Activated naive CD4-positive, alpha-beta T cell treated with anti-CD3 and anti-CD28 coated beads, Interleukin-2, amount 10 ng/mL, durations not matched to agents 7 days and 5 days (primary cell): ENCODE measurements at places on chromosomes 5 and 9.
A peak's percentile ranks its signal among the peaks of the same experiment; 100 is the strongest.

DNA sequence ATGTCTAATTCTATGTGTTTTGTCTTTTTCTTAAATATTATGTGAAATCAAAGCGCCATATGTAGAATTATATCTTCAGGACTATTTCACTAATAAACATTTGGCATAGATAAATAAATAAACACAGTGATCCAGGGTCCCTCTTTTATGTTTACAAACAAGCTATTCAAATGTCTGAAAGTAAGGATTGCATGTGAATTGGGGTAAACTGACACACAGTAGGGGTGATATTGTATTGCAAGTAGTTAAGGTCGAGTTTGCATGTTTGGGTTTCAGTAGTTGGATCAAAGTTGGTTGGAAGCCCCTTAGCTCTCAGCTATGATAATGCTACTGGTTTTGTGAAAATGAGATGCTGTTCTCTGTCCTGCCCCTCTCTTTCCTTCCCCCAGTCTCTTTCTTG, 11.4 kb downstream of the ISL1 start:
- no peak for DNase-seq
- H3K36me3 ChIP-seq = no peaks in the 10 kb centered on the region
- no peaks in the 10 kb centered on the region for H3K4me1 ChIP-seq
- H3K27ac ChIP-seq = no peak overlapping the region

GRCh38 chr9:130995086-130996011, 13.6 kb upstream of the LAMC3 start:
- H3K27me3 ChIP-seq = peaks cover 20% of the 10 kb centered on the region
- H3K36me3 ChIP-seq = no peaks in the 10 kb centered on the region
- no peaks in the 10 kb centered on the region for H3K4me1 ChIP-seq
- no peak for DNase-seq
- no peak overlapping the region for H3K27ac ChIP-seq

DNA sequence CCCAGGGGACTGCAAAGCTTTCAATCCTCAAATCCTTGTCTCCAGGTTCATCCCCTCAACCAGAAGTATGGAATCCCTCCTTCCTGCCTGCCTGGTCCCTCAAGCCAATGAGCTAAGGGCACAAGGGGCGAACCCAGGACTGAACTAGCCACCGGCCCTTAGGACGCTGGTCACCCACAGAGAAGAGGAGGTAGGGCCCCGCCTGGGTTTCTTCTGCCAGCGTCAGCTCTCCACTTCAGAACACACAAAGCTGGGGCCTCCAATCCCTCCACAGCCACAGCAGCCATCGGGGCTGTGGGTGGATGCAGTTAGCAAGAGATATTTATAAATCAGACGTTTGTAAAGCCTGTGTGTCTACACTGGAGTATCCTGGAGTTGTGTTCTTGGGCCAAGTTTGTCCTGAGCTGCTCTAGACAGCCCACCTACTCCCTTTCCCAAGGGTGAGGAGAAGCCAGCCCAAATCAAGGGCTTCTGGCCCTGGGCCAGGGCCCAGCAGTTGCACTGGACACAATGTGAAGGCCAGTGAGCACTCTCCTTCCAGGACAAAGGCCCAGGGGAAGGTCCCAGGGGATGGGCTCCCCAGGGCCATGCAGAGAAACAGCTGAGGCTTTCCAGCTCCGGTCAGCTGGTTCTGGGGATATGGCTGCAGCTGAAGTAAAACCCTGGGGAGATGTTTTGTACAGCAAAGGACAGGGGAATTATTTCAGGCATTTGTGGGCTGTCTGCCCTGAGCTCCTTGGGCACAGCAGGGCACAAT, 18.9 kb downstream of the AMBP start:
- DNase-seq = no peak
- H3K27ac ChIP-seq = no peak overlapping the region
- H3K36me3 ChIP-seq = no peaks in the 10 kb centered on the region
- no peak overlapping the region for H3K4me3 ChIP-seq

- H3K27ac ChIP-seq = no peak overlapping the region
- H3K27me3 ChIP-seq = no peaks in the 10 kb centered on the region
- H3K4me1 ChIP-seq = peaks cover 34% of the 10 kb centered on the region
- DNase-seq = no peak
- no peak overlapping the region for H3K4me3 ChIP-seq
These were observed 37.6 kb downstream of the ELL2 start for GRCh38 chr5:95923918-95924544.

DNA sequence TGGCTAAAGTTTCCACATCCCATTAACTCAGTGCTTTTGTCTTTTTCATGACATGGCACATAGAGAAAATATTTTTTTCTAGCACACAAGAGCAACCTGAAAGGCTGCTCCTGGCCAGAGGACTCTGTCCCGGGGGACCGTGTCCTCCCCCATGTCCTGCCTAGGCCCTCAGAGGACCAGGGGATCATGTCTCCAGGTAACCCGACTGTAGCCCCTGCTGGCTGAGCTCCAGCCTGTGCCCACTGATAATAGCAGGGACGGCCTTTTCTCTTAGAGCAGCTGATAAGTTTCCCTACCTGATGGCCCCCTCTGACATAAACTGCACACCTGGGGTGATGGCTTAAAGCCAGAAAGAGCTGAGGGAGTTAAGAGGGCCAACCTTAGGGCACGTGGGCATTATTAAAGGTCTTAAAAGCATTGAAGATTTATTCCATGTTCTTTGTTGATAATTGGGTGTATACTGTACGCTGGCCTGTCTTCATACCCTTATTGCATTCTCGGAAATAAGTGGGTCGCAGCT, 5.9 kb downstream of the HDHD3 start:
- peaks cover 8% of the 10 kb centered on the region for H3K4me1 ChIP-seq
- no peak overlapping the region for H3K4me3 ChIP-seq
- H3K27me3 ChIP-seq = peaks cover 4% of the 10 kb centered on the region
- H3K36me3 ChIP-seq = peaks cover 4% of the 10 kb centered on the region
- DNase-seq = no peak

DNA sequence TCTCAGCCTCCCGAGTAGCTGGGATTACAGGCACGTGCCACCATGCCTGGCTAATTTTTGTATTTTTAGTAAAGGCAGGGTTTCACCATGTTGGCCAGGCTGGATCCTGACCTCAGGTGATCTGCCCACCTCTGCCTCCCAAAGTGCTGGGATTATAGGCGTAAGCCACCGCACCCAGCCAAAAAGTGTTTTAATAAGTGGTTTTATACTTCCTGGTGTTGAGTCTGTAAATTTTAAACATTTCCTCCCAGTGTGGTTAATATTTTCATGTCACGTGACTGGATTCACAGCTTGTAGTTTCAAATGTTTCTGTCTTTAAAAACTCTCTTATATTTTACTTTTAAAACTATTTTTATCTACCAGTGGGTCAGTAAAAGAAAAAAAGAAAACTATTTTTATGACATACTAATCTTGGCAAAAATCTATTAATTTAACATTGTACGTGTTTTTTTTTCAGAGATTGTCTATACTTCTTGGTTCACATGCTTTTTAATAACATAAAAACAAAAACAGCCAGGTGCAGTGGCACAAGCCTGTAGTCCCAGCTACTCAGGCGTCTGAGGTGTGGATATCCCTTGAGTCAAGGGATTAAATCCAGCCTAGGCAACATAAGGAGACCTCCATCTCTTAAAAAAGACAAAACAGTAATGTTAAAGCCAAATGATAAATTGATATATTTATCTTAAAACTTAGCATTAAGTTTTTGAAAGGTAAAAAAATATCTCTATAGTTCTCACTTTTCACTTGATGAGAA, 117.1 kb downstream of the DMXL1 start:
- H3K4me3 ChIP-seq = no peak overlapping the region
- peaks cover 14% of the 10 kb centered on the region for H3K36me3 ChIP-seq
- H3K27ac ChIP-seq = peak overlapping the region; percentile 8
